Spinal cord (tissue), 10 donors: ENCODE measurements at places on chromosomes 4 and X. TPM values are rescaled to one million over a fixed set of nuclear protein-coding genes. Genes with fewer than 3 reads are reported as not detected.

The LEF1 gene
- total RNA-seq = 50.5 TPM

The RTL5 gene
- total RNA-seq = 8.7 TPM

The ARSH gene
- total RNA-seq = not detected

DNA sequence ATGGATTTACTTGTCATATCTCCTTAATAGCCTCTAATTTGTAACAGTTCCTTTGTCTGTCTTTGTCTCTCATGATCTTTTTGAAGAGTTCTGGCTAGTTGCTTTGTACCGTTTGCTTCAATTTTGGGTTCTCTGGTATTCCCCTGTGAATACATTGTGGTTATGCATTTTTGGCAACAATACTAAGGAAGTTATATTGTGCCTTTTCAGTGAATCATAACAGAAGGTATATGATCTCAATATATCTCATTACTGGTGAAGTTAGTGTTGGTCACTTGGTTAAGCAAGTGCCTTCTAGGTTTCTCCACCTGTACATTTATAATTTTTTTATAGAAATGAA lies 48.6 kb downstream of the DCLK2 start:
- DNase-seq = no peak

GRCh38 chrX:133608406-133608805 lies 193.1 kb upstream of the GPC4 start:
- DNase-seq = no peak

- no peak for DNase-seq
Measured at GRCh38 chr4:186039697-186040096, 29.3 kb upstream of the TLR3 start.

DNA sequence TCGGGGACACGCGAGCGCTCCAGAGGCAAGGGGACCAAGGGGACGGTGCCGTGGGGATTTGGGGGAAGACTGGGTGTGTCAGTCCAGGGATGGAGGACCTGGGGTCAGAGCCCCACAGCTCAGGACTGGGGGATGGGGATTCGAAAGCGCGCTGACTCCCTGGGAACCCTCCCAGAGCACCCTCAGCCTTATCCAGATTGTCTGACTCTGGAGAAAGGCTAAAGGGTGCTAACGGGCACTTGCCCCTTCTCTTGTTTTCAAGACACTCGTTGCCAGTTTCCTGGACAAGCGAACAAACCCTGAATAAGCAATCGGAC lies 1.1 kb downstream of the DOCK11 start:
- DNase-seq = peak; percentile 6

DNA sequence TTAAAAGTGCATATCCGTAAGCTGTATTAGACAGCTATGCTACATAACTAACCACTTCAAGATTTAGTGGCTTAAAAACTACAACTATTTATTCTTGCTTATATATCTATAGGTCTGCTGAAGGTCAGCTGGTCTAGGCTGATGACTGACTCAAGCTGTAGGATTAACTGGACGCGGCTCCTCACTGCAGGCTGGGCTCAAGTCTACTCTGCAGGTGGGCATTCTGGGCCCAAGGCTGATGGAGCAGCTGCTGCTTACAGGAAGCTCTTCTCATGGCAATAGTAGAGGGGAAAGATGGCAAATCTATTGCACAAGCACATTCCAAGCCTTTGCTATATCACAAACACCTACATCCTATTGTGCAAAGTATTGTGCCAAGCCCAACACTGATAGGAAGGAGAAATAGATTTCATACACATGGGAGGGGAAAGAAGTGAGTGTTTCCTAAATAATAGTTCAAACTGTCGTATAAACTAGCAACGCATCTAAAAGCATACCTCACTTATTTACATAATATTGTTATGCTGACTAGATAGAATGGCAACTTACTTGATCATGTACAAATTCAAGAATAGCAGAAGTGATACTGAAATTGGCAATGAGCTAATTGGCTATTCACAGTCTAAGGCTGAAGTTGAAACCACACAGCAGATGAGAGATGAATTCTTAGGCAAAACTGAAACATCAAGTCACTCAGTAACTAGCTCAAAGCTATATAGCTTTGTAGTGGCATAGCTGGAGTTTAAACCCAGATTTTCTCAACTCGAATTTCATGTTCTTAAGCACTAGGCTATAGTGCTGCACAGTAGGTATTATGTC lies 263.8 kb downstream of the NKX6-1 start:
- DNase-seq = no peak
